ENCODE measurements at places on chromosomes 16 and 17.

DNA sequence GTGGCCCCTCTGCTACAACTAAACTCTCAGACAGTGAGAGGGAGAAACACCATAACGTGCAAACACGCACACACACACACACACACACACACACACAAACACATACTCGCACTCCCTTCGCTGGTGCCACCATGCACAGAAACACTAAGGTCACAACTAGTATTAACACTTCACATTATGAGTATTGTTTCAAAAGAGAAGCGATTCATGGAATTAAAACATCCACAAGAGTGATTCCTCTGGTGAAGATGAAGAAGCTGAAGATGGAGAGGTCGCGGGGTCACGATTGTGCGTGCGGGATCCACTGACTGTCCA lies 7.1 kb upstream of the GHDC start:
- DNase-seq, result no peak

GRCh38 chr17:17400566-17401184 lies 76.1 kb upstream of the MED9 start:
- DNase-seq, result no peak

DNA sequence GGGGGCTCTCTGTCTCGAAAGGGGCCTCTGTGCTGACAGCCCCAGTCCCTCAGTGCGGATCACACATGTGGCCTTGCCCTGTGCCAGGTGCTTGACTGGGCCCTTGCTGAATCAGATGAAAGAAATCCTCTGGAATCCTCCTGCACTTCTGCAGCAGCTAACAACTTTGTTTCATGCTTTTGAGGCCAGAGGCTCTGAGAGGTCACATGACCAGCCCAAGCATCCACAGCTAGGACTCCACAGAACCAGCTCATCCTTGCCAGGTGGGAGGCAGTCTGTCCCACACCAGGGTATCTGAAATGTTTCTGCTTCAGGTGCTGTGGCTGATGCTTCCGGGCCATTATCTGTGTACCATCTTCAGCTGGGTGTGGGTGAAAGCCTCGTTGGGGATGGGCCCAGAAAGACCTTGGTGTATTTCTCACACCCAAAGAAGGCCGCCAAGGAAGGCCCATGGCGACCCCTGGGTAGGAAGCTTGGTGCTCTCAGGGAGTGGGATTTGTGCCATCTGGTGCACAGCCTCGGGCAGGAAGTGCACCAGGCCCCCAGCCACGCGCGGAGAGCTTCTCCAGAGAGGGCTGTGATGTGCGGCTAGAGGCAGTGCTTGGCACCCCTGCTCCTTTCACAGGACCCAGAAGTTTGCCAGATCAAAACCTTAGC lies 143.8 kb downstream of the CLEC16A start:
- no peak for DNase-seq

DNA sequence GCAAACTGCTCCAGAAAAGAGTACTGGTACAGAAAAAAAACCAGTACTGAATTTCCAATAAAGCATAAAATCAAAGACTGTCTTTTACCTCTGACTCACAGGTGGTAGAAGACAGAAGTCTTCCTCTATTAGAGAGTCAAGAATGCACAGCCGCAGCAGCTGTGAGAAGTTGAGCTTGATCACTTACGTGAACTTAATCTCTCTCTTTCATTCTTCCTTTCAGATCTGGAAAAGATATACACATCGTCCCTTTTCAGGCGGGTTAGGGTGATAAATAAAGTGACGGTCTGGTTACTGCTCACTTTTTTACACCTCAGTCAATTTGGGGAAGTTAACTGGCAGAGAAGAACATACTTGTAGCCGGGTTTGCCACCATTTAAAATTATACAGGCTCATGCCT lies 3.9 kb downstream of the IFT140 start:
- no peak for DNase-seq

- no peak for DNase-seq
Observed at GRCh38 chr17:32261936-32262510, 3.6 kb upstream of the RHBDL3 start.

- no peak for DNase-seq
Observed at GRCh38 chr17:1638171-1638590, 7.4 kb downstream of the SCARF1 start.

GRCh38 chr16:21267298-21267697 lies 10.8 kb downstream of the CRYM start:
- DNase-seq, result no peak

DNA sequence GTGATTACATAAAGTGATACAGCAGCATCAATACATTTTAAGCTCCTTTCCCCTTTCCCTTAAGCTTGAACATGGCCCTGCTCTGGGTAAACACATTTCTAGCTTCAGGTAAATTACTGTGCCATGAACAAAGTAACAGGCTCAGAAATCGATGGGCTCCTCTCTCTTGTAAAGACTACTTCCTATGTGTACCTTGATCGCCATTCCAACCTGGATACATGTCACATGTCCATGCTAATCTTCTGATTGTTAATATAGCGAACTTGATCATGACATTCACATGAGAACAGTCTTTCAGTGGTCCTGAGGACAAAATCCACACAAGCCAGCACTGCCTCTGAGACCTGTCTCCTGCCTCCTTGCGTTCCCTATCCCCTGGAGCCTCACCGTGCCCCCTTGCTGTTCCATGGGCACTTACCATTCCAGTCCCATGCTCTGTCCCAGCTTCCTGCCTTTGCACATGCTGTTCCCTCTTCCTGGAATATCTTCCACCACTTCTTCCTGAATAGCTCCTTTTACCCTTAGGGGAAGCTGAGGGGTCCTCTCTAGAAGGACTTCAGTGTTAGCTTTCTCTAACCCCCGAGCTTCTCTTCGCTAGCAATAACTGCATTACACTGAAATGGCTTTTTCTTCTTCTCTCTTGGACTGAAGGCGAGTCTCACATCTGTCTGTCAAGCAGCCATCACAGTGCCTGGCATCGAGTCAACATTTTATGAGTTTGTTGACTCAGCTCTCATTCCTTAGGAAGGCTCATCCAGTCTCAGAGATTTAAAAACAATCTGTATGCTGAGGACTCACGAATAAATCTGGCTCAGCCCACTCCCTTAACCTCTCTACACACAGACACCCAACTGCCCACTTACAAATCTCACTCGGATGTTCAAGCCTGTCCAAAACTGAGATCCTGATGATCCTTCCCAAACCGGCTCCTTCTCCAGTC lies 93.3 kb downstream of the ASIC2 start:
- no peak for DNase-seq

DNA sequence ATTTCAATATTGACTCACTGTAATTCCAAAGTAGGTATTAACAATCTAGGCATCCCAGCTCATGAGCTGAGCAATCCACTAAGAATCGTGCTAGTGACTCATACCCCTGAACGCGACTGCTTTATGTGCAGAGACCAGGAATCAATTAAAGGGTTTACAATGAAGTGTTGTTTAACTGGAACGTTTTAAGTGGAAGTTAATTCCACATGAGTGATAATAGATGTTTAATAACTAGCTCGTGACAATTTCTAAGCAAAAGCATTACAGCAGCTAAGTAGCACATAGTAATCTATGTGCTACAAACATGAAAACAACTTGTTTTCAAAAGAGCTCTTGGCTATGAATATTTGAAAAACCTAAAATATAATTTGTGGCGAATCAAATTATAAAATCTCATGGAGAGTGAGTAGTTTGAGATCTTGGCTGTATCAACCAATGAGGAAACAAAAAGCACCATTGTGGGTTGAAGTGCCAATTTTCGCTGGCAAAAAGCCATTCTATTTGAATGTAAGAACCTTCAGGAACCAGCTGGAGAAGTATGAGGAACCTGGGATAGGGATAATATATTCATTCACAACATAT lies 9.4 kb downstream of the GJC1 start:
- DNase-seq, result no peak

GRCh38 chr17:48841395-48841831 lies 10.6 kb downstream of the CALCOCO2 start:
- DNase-seq, result no peak

DNA sequence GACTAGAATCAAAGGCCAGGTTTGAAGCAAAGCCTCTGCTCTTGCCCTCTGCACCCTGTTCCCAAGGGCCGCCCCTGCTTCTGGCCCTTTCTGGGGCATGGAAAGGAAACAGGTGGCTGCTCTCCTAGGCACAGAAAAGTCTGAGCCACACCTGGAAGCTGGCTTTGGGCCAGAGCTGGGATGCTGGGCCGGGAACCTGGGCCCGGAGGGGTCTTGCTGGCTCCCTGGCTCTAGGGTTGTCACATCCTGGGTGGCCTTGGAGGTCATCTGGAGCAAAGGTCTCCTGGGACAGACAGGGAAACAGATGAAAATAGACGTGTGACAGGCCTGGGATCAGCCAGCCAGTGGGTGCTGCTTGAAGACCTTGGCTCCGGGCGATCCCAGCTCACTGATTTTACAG lies 74.1 kb upstream of the LHX1 start:
- no peak for DNase-seq

DNA sequence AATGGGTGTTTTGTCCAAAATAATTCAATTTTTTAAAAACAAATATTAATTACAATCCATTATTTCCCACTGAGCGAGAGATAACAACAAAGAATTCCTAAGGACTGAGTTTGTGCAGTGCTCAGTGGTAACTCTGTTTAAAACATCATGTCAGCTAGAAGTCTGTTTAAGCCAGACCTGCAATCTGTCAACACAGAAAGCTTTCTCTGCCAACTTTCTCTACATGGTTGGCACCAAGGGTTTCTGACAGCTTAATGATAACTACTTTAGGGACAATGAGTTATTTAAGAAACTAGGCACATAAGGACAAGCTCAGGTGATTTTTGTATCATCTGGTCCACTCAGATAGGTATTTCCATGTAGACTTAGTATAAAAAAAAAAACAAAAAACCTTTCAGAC lies 81.8 kb downstream of the WDR59 start:
- no peak for DNase-seq

- DNase-seq, result no peak
Observed at GRCh38 chr16:48231727-48232492, 12.2 kb upstream of the LONP2 start.

DNA sequence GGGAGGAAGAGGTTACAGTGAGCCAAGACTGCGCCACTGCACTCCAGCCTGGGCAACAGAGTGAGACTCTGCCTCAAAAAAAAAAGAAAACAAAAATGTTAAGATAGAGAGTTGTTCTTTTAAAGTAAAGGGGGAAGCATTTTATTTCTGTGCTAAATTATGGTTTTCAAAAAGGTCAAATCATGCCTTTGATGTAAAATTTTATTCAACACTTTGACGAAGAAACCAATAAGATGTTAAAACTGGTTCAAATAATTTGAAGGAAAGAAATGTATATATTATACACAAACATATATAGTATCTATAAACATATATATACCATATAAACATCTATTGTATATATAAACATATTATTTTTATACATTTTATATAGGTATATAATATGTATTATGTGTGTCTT lies 43.4 kb upstream of the RPH3AL start:
- DNase-seq, result no peak

DNA sequence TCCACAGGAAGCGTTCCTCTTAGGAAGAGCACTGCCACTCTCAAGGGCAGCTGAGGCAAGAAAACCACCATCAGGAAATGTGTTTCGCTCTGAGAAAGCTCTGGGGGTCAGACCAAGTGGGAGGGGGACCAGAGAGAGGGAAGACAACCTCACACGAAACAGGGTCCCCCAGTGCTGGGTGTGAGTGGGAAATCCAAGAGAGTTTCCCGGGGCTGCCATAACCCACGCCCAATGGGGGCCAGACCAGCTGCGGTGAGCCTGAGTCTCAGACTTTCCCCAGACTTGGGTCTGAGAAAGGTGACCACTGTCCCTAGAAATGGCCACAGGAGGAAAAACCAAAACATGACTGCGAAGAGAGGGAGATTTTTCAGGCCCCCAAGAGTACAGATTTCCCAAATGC lies 14.5 kb downstream of the DNAH17 start:
- no peak for DNase-seq

DNA sequence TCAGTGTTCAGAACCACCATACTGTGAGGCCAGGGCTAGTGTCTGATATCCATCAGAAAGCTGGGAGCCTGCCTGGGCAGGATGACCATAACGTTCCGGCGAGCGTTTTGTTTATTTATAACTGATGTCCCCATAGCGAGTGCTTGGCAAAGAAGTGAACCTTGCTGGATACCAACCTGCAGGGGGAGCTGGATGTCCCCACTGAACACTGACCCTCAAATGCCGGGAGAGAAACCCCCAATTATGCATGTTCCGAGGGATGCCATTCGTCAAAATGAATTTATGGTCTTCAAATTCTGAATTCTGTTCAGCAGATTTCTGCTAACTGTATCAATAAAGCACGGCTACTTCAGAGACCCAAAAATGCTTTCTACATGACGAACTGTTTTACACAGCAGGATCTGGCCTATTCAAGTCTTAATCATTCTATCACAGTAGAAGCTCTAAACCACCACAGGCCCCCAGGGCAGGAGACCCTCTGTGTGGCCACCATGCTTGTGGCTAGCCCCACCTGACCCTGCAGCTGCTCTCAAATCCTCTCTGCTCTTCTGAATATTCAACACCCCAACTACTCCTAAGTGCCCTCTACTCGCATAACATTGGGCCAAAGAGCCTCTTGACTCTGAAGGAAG lies 15.2 kb downstream of the MED24 start:
- no peak for DNase-seq

DNA sequence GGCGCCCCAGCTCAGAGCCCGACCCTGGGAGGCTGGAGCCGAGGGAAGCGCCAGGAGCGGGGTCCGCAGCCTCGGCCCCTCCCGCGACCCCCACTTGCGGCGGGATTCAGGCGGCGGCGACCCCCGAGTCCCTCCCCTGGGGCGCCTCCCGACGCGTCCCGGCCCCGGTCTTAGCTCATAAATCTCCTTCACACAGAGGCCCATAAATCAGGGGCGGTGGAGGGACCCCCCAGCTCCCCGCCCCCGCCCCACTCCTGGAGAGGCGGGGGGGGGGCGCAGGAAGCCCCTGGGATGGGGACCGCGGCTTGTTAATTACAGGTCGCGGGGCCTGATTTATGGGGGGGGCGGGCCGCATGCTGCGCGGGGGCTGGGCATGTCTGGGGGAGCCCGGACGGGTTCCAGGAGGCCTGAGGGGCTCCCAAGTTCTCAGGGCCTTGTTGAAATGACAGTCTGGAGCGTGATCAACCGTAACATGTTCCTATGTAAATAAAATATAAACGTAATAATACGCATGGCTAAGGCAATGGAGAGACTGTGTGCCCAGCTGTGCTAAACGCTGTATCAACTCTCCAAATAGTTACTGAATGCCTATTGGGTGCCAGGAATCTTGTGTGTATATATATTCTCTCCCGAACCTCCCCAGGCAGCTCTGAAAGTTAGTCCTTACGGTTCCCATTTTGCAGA lies 10.0 kb upstream of the BHLHA9 start:
- no peak for DNase-seq

- DNase-seq, result no peak
Observed at GRCh38 chr16:86270696-86271095, 239.6 kb upstream of the FOXF1 start.

- no peak for DNase-seq
Observed at GRCh38 chr17:75587675-75588595, at the start of gene MYO15B. Gene MYO15B, plus strand, starts transcription at chr17:75587800. Its CDS starts 258 bp downstream, at chr17:75588058.

- DNase-seq, result no peak
Observed at GRCh38 chr16:4846503-4846900, 586 bp downstream of the GLYR1 start.

- DNase-seq, result no peak
Observed at GRCh38 chr16:26177438-26177837, 485.7 kb downstream of the HS3ST4 start.

- DNase-seq, result no peak
Observed at GRCh38 chr16:12089492-12090150, 113.1 kb downstream of the SNX29 start.

Data from stimulated activated CD8-positive, alpha-beta memory T cell treated with anti-CD3 and anti-CD28 coated beads, Interleukin-15, amount 100 ng/mL, for 24 hours (primary cell).